ENCODE measurements at places on chromosomes 4 and X.

DNA sequence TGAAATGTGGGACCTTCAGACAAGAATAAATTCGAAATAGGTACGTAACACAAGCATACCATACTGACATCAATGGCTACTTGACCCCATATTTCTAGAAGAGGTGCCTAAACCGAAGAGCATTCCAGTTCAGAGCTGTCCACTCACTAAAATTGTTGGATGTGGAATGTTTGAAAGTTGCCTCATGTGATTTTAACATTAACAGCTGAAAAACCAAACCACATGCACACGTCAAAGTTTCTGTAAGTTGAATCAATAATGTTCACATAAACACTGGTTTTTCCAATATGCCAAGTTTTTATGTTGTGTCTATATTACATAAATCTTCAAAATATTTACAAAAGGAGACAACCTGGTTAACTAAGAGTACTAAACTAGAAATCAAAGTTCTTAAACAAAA is 3.5 kb downstream of the UBE2D3 start:
- DNase-seq: no peak

- DNase-seq: peak; percentile 34
These were observed 53.9 kb upstream of the KIAA1210 start for GRCh38 chrX:119181491-119181890.

- no peak for DNase-seq
These were observed 62.7 kb downstream of the HTRA3 start for GRCh38 chr4:8332038-8332857.

DNA sequence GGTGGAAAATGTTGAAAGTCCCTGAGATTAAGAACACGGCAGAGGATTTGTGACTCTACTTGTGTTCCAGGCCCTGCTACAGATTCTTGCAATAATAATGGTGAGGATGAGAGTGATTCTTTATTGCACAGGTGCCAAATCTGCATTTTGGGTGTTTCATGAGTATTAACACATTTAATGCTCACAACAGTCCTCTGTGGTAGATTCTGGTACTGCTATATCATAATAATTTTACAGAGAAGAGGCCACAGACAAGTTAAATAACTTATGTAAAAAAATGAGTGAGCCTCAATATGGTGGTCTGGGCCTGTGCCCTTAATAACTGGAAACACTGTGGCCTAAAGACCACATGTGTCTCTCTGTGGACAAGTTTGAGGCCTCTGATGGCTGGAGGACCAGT is 124.3 kb downstream of the C4orf33 start:
- DNase-seq: no peak

DNA sequence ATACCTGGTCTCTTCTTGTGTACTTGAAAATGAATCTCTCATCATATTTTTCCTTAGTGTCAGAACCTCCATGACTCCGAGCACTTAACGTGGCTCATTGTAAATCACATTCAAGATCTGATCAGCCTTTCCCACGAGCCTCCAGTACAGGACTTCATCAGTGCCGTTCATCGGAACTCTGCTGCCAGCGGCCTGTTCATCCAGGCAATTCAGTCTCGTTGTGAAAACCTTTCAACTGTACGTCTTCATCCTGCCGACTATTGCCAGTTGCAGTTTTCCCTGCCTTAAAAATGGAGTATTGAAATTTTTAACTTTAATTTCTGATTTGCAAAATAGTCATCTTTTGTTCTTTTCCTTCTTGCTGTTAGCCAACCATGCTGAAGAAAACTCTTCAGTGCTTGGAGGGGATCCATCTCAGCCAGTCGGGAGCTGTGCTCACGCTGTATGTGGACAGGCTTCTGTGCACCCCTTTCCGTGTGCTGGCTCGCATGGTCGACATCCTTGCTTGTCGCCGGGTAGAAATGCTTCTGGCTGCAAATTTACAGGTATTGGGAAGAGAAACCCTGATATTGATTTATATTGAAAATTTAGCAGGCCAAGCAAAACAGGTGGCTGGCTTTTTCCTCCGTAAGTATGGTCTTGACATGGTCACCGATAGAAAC is 42.4 kb upstream of the MSANTD1 start:
- DNase-seq: no peak

- no peak for DNase-seq
These were observed 21.7 kb upstream of the TBC1D9 start for GRCh38 chr4:140777894-140778293.

- no peak for DNase-seq
These were observed 8.5 kb upstream of the NEIL3 start for GRCh38 chr4:177301126-177301639.

DNA sequence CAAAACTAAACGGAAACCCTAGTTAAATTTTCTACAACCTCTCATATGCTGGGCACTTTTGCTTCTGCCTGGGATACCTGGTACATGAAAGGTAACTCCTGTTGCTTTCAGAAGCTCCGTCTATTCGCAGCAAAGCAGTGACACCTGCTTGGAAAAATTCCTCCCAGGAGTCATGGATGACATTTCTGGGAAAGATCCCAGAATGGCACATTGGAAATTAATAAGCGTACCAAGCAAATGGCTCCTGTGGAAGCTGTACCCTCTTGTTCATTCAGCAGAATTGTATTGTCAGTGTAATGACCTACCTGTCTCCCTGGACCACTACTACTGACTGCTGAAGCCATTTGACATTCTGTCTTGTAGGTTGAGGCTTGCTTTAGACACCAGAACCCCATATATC is 349.7 kb upstream of the NOCT start:
- no peak for DNase-seq

DNA sequence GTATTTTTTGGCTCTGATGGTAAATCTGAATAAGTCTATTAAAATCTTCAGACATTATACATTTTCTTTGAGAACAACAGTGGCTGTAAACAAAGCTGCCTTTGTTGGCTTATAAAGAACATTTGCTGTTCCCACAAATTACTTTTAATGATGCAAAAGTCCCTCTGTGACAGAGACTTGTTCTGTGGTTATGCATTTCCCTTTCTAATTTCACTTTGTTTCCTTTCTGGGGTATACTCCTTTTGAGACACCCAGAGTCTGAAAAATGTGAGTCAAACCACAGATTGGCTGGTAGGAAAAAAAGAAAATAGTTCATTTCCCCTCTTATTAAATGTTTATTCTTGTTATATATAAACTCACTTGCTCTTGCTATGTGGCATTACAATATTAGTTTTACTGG is 402.4 kb downstream of the PACRGL start:
- no peak for DNase-seq

DNA sequence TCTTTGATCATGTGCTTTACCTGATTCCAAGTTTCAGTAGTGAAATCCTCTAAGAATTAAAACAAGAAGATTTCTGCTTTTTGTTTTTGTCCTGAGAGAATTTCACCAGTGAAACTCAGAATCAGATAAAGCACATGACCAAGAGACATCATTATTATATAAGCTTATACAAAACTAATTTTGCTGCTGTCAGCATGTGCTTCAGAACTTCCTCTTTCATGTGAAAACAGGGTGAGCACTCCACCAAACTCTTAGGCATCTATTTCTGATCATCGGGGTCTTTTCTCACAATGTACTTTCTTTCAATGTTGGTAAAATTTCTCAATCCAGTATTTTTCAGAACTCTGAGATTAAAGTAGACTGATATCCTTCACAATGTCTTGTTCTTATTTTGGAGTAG is 152.1 kb downstream of the SLC39A8 start:
- no peak for DNase-seq

DNA sequence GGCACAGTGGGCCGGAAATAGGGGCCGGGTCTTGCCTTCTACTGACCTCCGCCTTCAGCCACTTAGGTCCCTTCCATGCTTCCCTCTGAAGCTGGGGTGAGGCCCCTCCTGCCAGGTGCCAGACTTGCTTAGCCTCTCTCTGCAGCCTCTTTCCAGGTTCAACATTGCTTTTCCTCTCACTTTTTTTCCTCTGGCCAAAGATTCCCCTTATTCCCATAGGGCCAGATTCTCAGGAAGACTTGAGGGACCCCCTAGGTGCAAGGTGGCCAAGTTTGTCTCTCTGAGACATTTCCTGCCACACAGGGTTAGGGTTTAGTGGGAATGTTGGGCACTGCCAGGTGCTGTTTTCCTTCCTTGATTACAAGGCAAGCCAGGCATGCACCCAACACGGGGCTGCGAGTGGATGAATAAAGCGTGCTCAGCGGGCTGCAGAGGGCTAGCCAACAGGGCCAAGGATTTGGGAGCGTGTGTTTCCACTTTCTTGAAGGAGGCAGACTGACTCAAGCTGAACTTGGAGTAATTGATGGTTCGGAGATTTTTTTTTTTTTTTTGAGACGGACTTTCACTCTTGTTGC is 7.6 kb upstream of the GJB1 start:
- no peak for DNase-seq

GRCh38 chr4:74654230-74654681 is 140.1 kb downstream of the BTC start:
- DNase-seq: peak; percentile 59

DNA sequence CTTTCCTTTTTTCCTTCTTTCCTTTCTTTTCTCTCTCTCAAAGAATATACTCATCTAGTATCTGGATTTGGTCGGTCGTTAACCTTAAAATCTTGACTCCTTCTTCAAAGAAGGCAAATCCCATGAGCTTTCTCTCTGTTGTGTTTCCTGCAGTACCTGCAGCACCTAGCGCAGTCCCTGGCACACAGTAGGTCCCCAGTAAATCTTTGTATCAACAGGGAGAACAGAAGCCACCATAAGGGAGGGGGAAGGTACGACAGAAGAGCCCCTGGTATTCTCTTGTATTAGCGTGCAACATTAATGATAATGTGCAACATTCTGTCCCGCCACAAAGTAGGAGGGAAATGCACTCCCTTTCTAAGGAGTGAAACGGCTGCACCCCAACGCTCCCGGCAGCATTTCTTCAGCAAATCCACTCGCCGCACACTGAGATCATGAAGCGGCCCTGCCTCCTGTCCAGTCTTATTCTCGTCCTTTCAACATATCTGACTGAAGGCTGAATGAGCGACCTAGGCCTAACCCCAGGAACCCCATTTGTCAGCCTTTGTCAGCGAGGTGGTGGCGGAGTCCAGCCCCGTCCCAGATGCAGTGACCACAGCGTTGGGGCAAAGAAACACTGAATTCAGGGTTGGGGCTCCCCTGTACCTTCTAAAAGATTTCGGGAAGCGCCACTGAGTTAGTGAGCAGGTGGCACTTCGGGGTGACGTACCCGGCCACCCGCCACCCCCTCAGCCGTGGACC is 133.7 kb downstream of the AMELX start:
- no peak for DNase-seq

GRCh38 chr4:143185253-143186107 is 763 bp downstream of the USP38 start:
- peak; percentile 23 for DNase-seq

DNA sequence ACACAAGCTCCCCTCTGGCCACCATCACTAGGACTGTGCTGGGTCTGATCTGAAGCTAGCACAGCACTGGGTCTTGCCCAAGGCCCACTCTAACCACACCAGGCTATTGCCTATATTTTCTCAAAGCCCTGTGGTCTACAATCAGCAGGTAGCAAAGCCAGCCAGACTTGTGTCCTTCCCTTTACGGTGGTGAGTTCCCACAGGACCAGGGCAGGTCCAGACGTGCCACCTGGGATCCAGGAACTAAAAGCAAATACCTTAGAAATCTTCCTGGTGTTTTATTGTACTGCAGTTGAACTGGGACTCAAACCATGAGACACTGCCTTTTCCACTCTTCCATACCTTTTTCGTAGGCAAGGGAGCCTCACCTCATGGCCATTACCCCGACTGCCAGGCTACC is 9.0 kb upstream of the MAGEC2 start:
- no peak for DNase-seq

DNA sequence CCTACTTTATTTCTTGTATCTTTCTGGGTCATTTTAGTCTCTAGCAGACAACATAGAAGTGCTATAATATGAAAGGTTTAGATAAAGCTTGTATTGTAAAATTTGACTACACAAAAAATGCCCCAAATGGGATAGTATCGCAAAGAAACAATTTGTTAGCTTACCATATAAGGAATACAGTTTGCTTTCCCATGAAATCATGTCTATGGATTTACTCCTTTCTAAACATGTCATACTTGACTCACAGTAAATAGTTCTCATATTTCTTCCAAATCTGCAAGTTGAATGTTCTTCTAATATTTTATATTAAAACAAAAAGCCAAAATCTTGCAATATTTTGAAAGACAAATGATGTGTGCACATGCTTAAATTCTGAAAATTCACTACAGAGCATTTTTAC is 103.9 kb downstream of the PPA2 start:
- DNase-seq: no peak

DNA sequence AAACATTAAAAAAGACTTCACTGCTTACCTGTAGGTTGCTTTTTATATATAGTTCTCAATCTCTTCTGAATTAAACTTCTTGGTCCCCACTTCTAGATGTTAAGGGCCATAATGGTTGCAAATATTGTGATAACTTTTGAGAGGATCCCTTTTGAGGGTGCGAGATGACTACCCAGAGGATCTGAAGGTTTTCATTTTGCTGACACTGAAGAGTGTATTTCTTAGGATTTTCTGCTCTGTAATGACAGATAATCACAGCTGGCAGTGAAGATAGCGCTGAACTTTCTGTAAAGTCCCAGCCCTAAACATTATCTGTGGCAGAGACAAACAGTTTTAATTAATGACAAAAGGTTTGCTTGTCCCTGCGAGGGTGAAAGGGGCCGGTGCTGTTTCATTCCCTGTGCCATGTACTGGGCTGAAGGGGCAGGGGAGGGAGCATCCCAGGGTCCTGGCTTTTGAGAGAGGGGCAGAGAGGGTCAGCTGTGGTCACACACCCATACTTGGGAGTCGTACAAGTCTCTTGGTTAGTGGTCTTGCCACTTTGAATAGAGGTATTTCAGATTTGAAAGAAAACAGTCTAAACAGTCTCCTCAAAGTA is 22.2 kb downstream of the CLCN4 start:
- no peak for DNase-seq

GRCh38 chr4:26996745-26997144 is 136.1 kb downstream of the STIM2 start:
- DNase-seq: no peak

GRCh38 chrX:153775293-153776119 is 5.3 kb upstream of the SRPK3 start:
- no peak for DNase-seq

DNA sequence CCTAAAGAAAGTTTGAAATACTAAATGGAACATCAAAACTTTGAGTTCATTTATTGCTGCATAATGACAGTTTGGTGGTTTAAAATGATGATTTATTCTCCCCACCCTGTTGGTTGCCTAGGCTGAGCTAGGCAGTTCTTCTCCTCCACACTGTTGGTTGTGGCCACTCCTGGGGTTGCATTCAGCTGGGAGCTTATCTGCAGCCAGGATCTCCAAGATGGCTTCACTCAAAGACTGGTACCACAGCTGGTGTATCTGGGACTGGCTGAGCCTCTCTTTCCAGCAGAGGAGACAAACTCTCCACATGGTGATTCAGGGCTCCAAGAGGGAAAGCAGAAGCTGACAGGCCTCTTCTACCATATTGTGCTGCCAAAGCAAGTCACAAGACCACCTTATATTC is 33.1 kb downstream of the MSL3 start:
- DNase-seq: no peak

- no peak for DNase-seq
These were observed 36.6 kb downstream of the FHL1 start for GRCh38 chrX:136183917-136184316.

- no peak for DNase-seq
These were observed 448.7 kb upstream of the FAT1 start for GRCh38 chr4:187172340-187172761.

Measured in A549 (cell line).